ENCODE measurements at places on chromosomes 12 and 14. TPM values are rescaled to one million over a fixed set of nuclear protein-coding genes. Genes with fewer than 3 reads are reported as not detected.

- no peaks in the 10 kb centered on the region for H3K4me1 ChIP-seq
- peaks cover 1% of the 10 kb centered on the region for H3K36me3 ChIP-seq
- H3K4me3 ChIP-seq, result no peak overlapping the region
- no peak for DNase-seq
These were observed 41.0 kb upstream of the GRIP1 start for GRCh38 chr12:66719862-66720261.

GRCh38 chr14:73943083-73943482, 6.8 kb downstream of the FAM161B start:
- no peak overlapping the region for H3K27ac ChIP-seq
- no peaks in the 10 kb centered on the region for H3K4me1 ChIP-seq
- no peaks in the 10 kb centered on the region for H3K27me3 ChIP-seq
- peaks cover 18% of the 10 kb centered on the region for H3K36me3 ChIP-seq
- DNase-seq, result no peak

- H3K27ac ChIP-seq, result no peak overlapping the region
- H3K36me3 ChIP-seq, result peaks cover 1% of the 10 kb centered on the region
- no peak overlapping the region for H3K4me3 ChIP-seq
- DNase-seq, result no peak
- no peaks in the 10 kb centered on the region for H3K27me3 ChIP-seq
These were observed 4.8 kb downstream of the ARHGAP5 start for GRCh38 chr14:32081901-32082300.

- H3K27ac ChIP-seq, result peak overlapping the region; percentile 60
- H3K4me1 ChIP-seq, result peaks cover 10% of the 10 kb centered on the region
- no peak for DNase-seq
- no peaks in the 10 kb centered on the region for H3K27me3 ChIP-seq
These were observed 35.8 kb downstream of the KLRK1 start for GRCh38 chr12:10354071-10354470.

- H3K4me1 ChIP-seq, result peaks cover 17% of the 10 kb centered on the region
- no peaks in the 10 kb centered on the region for H3K27me3 ChIP-seq
These were observed 1.5 kb downstream of the ZNF605 start for GRCh38 chr12:132954471-132955048.

DNA sequence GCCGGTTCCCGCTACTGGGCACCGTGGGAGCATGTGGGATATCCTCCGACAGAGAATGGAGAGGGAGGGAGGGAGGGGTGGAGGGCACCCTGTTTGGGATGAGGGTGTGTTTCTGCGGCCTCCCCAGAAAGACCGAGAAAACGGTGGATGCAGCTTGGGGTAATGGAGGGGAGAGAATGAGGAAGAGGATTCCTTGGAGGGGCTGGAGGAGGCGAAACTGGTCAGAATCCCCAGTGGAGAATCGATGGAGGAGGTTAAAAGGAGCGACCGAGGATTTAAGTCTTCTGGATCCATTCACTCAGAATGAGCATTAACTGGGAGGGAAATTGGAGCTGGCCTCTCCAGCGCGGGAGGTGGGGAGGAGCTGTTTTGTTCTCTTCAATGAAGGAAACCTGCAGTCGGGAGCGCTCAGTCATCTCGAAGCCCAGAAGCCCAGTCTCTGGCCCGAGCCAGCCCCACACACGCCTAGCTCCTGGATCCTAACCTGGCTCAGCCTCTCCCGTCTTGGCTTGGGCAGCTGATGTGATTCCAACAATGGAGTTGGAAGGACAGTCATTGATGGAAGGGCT, 581 bp downstream of the ARG2 start:
- H3K4me1 ChIP-seq, result peaks cover 25% of the 10 kb centered on the region
- peaks cover 2% of the 10 kb centered on the region for H3K36me3 ChIP-seq
- peak overlapping the region; percentile 86 for H3K4me3 ChIP-seq
- no peak for DNase-seq
- peak overlapping the region; percentile 92 for H3K27ac ChIP-seq

DNA sequence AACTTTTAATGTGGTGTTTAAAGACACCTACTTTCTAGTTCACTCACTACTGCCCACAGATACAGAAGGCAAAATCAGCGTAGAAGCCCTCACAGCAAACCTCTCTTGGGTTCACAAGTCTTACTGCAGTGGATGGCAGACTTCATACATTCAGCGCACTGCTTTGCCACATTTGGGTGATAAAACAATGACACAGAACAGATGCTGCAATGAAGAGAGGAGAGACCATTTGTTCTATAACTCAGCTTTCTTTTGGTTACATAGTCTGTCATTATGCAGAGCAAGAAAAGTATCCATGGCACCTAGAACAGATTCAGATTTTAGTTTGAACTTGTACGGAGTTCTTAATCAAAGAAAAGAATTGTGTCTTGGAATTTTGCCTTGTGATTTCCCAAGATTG, 459.0 kb downstream of the BCAT1 start:
- no peak for DNase-seq
- H3K4me1 ChIP-seq, result peaks cover 4% of the 10 kb centered on the region
- H3K27me3 ChIP-seq, result no peaks in the 10 kb centered on the region
- H3K27ac ChIP-seq, result no peak overlapping the region
- H3K4me3 ChIP-seq, result no peak overlapping the region
- no peaks in the 10 kb centered on the region for H3K36me3 ChIP-seq

DNA sequence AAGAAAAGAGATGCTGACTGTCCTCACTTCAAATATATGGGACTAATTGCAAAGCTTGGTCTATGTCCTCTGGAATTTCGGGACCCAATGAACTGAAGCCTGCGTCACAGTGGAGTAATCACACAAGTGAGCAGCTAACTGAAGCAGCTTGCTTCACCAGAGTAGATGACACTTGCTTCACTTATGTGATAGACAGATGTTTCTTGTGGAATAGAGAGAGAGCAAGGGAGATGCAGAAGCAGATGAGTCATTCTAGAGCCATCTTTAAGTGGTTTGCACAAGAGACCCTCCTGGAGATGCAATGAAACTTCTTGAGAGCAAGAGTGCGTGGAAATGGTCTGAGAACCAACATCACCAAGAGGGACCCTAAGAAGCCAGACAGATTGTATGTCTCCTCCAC, 1537.1 kb upstream of the FLRT2 start:
- peaks cover 2% of the 10 kb centered on the region for H3K36me3 ChIP-seq
- H3K27ac ChIP-seq, result no peak overlapping the region
- no peaks in the 10 kb centered on the region for H3K27me3 ChIP-seq
- no peak overlapping the region for H3K4me3 ChIP-seq
- H3K4me1 ChIP-seq, result peaks cover 11% of the 10 kb centered on the region
- DNase-seq, result no peak

DNA sequence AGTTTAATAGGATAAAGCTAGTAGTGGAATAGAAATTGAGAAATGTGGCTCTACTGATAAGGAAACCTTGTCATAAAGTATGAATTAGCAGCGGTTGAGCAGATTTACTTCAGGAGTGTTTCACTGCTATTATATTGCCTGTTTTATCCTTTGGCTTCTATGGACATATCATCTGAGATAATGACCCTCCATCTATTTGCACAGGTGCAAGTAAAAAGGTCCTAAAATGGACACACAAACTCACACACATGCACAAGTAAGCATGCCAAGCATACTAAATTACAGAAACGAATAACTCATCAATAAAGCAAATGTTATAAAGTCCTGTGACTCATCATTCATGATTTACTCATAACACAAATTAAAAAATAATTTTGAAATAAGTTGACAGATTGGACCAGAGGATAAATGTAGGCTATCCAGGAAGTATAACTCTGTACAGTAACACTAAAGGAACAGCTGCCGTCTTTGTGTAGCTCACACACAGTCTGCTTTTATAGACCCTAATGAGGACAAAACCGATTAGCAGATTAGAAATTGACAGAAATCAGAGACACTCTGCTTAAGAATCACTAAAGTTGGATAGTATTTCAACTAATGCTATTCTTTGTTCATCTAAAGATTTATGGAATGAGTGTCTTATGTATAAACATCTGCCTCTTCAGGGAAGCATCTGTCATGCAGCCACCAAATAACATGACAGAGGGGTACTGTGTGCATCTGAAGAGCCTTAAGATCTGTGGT, 73.9 kb downstream of the SYT1 start:
- no peak overlapping the region for H3K4me3 ChIP-seq
- H3K27me3 ChIP-seq, result no peaks in the 10 kb centered on the region
- peaks cover 4% of the 10 kb centered on the region for H3K36me3 ChIP-seq
- H3K27ac ChIP-seq, result no peak overlapping the region

DNA sequence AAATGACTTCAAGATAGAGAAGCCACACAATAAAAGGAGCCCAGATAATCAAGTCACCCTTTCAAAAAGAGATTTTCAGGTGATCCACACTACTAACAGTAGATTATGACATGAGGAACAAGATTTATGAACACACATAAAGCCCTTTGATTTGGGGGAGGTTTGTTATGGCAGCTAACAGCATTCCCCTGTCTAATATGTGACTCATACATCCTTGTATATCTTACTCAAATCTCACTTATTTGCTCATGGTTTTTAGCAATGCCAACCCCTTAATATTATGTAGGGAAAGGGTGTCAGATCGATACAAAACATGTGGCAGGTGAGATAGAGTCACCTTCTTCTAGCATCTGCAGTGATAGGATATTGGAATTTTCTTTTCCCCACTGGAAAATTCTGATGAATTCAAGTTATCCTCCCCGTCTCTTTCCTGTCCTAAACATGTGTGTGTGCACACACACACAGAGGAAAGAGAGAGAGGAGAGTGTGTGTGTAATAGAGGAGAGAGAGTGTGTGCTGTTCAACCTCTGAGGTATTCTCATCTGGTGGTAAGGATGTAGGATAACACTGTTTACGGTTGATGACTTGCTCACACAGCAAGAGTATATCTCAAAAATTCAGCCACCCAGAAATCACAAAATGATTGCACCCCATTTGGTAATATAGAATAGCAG, 319.9 kb downstream of the KCNC2 start:
- H3K4me1 ChIP-seq, result peaks cover 42% of the 10 kb centered on the region
- no peaks in the 10 kb centered on the region for H3K36me3 ChIP-seq
- DNase-seq, result no peak
- no peak overlapping the region for H3K4me3 ChIP-seq
- no peaks in the 10 kb centered on the region for H3K27me3 ChIP-seq

GRCh38 chr12:45915405-45915804, 75.0 kb downstream of the SCAF11 start:
- no peaks in the 10 kb centered on the region for H3K27me3 ChIP-seq
- peaks cover 16% of the 10 kb centered on the region for H3K4me1 ChIP-seq
- no peak for DNase-seq
- H3K36me3 ChIP-seq, result peaks cover 15% of the 10 kb centered on the region
- no peak overlapping the region for H3K27ac ChIP-seq
- H3K4me3 ChIP-seq, result no peak overlapping the region

- no peak for DNase-seq
- H3K4me1 ChIP-seq, result no peaks in the 10 kb centered on the region
- no peak overlapping the region for H3K4me3 ChIP-seq
- no peak overlapping the region for H3K27ac ChIP-seq
- peaks cover 14% of the 10 kb centered on the region for H3K27me3 ChIP-seq
These were observed 11.6 kb upstream of the SPTB start for GRCh38 chr14:64891173-64891838.

DNA sequence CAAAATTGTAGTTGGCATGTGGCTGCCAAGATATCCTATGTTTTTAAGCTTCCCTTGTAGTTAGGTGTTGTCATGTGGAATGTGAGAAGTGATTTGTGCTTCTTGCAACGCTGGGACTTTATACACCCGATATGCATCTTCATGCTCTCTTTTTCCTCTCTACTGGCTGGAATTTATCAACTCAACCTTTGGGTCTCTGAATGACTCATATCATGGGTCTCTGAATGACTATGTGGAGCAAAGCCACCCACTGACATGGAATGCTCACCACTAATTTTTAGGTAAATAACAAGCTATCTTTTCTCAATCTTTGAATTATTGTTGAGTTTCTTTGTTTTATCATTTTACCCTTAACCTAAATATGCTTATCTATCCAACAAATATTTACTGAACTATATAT, 144.6 kb downstream of the ATP23 start:
- H3K27me3 ChIP-seq, result peaks cover 7% of the 10 kb centered on the region
- no peak overlapping the region for H3K27ac ChIP-seq
- no peak for DNase-seq
- H3K4me1 ChIP-seq, result peaks cover 2% of the 10 kb centered on the region
- H3K4me3 ChIP-seq, result no peak overlapping the region

GRCh38 chr14:24235804-24236688, 3.3 kb downstream of the GMPR2 start:
- peaks cover 29% of the 10 kb centered on the region for H3K36me3 ChIP-seq
- peaks cover 46% of the 10 kb centered on the region for H3K4me1 ChIP-seq
- DNase-seq, result no peak

DNA sequence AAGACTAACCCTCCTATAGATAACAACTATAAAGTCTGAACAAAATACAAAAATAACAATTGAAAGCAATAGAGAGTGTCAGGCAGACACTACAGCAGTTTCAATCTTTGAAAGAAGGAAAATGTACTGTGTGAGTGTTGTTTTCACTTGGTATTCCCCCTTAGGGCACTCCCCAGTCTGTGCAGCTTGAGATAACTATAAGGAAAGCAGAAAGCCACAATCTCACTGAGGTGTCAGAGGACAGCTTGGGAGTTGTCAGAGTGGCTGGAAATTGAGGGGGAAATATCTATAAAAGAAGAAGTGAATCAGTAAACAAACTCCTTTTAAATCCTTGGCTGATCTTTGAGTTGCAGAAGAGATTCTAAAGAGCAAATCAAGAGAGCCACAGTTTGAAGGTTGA, 364.8 kb downstream of the NELL2 start:
- no peaks in the 10 kb centered on the region for H3K36me3 ChIP-seq
- DNase-seq, result no peak
- no peak overlapping the region for H3K4me3 ChIP-seq

- H3K27ac ChIP-seq, result no peak overlapping the region
- no peak overlapping the region for H3K4me3 ChIP-seq
- DNase-seq, result no peak
- H3K4me1 ChIP-seq, result peaks cover 17% of the 10 kb centered on the region
- no peaks in the 10 kb centered on the region for H3K36me3 ChIP-seq
- H3K27me3 ChIP-seq, result no peaks in the 10 kb centered on the region
These were observed 249.2 kb downstream of the BTG1 start for GRCh38 chr12:91896286-91897024.

GRCh38 chr12:22729957-22730443, 105.0 kb downstream of the ETNK1 start:
- no peak for DNase-seq
- peaks cover 4% of the 10 kb centered on the region for H3K27me3 ChIP-seq
- no peak overlapping the region for H3K27ac ChIP-seq
- H3K36me3 ChIP-seq, result no peaks in the 10 kb centered on the region
- H3K4me1 ChIP-seq, result no peaks in the 10 kb centered on the region
- no peak overlapping the region for H3K4me3 ChIP-seq

Gene APOF
- total RNA-seq, result not detected

Gene GDF3
- total RNA-seq, result not detected

Gene R3HDM2
- 95.5 TPM for total RNA-seq

Gene NRXN3
- total RNA-seq, result 10.7 TPM

Gene LALBA
- total RNA-seq, result not detected

Gene ART4
- total RNA-seq, result 2.3 TPM

Measured in mesothelial cell of epicardium (in vitro differentiated cells).